ENCODE measurements at places on chromosomes 3 and 15.

GRCh38 chr15:88637436-88637835, 1.4 kb upstream of the ISG20 start:
- no peak for DNase-seq

DNA sequence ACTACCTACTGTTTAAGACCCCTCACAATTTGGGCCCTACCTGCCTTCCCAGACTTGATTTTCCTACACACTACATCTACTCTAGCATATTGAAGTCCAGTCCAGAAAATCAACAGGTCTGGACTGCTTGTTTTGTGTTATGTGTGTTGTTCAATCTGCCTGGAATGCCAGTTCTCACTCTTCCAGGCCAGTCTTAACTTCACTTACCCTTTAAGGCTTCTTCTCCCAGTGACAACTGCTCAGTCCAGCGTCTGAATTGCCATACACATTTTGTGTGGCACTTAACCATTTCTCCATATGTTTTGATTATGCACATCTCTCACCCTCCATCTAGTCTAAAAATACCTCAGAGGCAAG, 1.1 kb downstream of the TICRR start:
- no peak for DNase-seq

GRCh38 chr3:134374791-134375581, 739 bp upstream of the AMOTL2 start:
- DNase-seq, result no peak

- no peak for DNase-seq
Observed at GRCh38 chr15:76398317-76399104, 61.9 kb downstream of the ISL2 start.

DNA sequence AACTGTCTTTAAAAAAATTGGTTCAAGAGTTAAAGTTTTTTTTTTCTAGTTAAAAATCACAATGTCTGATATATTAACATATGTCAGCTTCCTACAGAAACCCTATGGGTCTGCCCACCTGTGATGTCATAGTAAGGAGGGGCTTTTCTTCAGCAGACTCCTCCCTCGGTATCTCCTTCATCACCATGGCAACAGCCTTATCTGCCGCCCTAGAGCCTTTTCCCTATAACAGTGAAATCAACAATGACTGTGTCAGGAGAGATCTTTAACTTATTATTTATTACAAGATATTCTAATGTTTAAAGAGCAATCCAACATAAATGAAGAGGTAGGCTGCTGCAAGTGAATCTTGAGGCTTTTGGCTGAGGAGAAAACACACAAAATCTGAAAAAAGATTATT, 138.7 kb downstream of the PEX5L start:
- peak; percentile 29 for DNase-seq

Measured in activated naive CD4-positive, alpha-beta T cell treated with anti-CD3 and anti-CD28 coated beads, Interleukin-2, amount 10 ng/mL, durations not matched to agents 7 days and 5 days (primary cell).